ENCODE measurements at places on chromosomes 5 and 9.

GRCh38 chr5:100827481-100827889 lies 75.6 kb downstream of the ST8SIA4 start:
- DNase-seq = no peak

- no peak for DNase-seq
Observed at GRCh38 chr5:170552621-170553115, 48.8 kb downstream of the KCNIP1 start.

GRCh38 chr9:124480621-124480981 lies 26.6 kb downstream of the NR5A1 start:
- DNase-seq = no peak

DNA sequence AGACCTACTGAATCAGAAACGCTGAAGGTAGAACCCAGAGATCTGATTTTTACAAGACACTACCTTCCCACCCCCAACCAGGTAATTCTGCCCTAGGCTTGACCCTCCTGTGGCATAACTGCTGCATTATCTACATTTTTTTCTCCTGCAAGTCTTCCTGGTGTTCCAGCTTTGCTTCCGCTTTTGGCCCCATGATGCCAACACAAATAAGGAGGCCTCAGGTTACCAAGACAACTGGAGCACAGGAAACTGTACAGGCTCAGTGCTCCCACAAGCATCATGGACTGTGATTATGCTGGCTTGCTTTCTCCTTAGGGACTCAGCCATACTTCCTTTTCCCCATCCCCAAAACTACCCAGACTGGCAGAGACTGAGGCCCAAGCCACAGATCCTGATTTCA lies 6.6 kb upstream of the MSMP start:
- no peak for DNase-seq

DNA sequence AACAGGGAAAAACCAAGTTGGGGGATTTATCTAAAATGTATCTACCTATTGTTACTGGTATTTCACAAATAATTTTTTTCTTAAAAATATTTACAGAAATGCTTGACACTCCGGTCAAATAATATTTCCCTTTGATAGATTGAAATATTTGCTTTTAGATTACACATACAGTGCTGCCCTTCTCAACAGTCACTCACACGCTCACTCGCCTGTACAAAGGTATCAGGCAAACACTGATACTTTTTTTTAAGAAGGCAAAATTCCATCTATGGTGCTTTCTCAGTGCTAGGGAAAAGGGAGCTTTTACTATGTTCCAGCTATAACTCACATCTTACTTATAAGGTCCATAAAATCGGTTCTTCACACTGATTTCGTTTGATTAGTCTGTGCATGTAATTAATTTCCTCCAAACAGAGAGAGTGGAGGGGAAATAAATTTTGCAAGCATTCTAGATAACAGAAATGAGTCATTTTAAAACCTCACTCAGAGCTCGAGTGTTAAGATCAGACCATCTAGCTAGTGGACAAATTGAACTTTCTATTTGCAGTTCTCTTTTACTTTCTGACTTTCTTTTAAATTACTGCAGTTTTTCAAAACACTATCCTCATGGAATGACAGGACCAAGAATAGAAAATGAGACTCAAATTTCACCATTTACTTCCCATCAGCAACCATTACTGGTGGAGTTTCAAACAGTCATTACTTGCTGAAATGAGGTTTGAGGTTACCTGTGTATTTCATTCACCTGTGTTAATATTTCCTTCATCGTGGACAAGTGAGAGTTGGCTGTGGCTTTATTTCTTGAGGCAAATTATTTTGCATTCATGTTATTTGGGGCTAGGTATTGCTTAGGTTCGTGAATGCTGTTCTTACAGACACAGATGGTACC lies 273.2 kb downstream of the RAB3C start:
- DNase-seq = no peak

DNA sequence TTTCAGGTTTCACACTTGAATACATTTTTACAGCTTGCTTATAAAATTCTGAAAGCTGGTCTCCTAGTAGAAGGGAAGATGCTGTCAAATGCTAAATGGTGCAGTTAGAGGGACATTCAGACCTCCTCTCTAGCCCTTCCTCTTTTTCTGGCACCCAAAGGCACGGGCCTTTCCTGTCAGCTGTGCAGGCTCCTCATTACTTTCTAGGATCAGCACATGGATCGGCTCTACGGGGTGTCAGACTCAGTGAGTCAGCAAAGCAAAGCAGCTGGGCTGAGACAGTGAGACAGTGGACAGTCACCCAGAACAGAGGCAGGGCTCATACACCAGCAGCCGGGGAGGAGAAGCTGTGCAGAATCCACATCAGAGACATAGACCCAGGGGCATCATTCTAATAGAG lies 80.0 kb upstream of the TNC start:
- no peak for DNase-seq

DNA sequence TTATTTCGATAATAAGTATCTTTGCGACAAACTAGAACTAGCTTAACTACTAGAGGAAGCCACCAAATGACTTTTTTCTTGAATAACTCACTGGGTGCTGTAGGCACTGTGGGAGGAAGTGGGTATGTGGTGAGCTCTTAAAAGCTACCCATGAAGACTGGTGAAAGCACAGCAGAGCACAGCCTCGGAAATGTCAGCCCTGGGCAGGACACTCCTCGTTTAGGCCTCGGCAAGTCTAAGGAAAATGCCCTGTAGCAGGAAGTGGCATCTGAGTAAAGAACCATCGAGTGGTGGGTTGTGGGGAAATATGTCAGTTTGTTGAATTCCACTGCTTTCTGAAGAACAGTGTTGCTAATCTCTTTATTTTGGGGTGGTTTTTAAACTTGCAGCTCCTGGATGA lies 44.0 kb upstream of the NCS1 start:
- DNase-seq = peak; percentile 68

- no peak for DNase-seq
Observed at GRCh38 chr5:57953792-57954191, 471.2 kb upstream of the ACTBL2 start.

DNA sequence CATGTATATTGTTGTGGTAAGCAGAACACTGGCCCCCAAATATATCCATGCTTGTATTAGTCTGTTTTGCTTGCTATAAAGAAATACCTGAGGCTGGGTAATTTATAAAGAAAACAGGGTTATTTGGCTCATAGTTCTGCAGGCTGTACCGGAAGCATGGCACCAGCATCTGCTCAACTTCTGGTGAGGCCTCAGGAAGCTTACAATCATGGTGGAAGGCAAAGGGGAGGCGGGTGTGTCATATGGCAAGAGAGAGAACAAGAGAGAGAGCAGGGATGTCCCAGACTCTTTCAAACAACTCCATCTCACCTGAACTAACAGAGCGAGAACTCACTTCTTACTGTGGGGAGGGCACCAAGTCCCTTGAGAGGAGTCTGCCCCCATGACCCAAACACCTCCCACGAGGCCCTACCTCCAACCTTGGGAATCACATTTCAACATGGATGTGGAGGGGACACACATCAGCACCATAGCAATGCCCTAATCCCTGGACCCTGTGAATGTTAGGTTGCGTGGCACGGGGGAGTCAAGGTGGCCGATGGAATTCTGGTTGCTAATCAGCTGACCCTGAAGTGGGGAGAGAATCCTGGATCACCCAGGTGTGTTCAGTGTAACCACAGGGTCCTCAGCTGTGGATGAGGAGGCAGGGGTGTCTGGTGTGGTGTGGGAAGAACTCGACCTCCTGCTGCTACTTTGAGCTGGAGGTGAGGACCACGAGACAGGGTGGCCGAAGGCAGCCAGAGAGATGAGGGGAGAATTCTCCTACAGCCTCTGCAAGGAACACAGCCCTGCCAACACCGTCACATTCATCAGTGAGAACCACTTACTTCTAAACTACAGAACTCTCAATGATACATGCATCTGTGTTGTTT lies 172.8 kb downstream of the AUH start:
- no peak for DNase-seq

- no peak for DNase-seq
Observed at GRCh38 chr5:170389550-170389892, 354 bp upstream of the KCNMB1 start.

DNA sequence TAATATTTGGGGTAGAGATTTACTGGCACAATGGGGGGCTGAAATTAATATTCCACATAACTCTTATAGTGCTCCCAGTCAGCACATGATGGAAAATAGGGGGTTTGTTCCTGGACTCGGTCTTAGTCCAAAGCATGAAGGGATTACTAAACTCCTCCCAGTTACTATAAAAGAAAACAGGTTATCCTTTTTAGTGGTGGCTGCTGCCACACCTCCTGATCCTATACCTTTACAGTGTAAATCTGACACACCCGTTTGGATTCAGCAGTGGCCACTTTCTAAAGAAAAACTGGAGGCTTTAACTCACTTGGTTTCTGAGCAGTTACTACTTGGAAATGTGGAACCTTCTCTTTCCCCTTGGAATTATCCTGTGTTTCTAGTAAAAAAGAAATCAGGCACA lies 572.9 kb upstream of the PTGER4 start:
- no peak for DNase-seq

Measured in T-helper 17 cell (primary cell).